NCI-H1092 treated with DMSO at 0.1 percent for 48 hours (cell line): ENCODE measurements at places on chromosomes 3 and 15.

GRCh38 chr3:61237858-61238257 lies 13.4 kb downstream of the FHIT start:
- no peak for DNase-seq

GRCh38 chr3:152204218-152204617 lies 64.5 kb upstream of the MBNL1 start:
- no peak for DNase-seq

DNA sequence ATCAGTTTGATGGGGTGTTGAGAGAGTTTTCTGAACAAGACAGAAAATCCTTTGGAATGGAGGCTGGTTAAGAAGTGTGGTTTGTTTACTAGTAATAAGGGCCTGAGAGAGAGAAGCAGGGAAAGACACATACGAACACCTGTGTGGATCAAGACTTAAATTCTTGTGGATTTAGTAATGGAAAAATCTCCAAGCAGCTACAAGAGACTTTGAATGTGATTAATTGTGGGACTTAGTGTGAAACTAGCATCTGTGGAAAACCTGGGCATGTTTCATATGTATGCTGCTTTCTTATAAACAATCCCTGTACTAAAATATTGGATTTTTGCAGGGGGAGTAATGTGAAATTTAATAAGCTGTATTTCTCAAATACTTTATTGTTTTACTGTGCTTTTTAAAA lies 399.1 kb downstream of the SI start:
- no peak for DNase-seq

GRCh38 chr3:155411500-155412223 lies 118.2 kb upstream of the STRIT1 start:
- no peak for DNase-seq

- no peak for DNase-seq
Observed at GRCh38 chr3:127624063-127624462, 4.9 kb upstream of the PODXL2 start.

DNA sequence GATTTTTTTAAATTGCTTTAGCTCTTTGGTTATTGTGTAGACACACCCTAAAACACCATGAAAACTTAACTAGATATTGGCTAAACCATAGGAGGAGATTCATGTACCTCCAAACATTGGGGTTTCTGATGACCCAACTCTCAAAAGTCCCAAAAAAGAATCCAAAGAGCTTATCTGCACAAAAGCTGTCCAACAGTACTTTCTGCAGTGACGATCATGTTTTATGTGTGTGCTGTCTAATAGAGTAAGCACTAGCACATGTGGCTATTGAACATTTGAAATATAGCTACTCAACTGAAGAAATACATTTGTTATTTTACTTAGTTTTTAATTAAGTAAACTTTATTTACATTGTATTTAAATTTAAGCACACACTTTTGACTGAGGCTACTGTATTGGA lies 818.2 kb upstream of the LMCD1 start:
- DNase-seq = no peak

- no peak for DNase-seq
Observed at GRCh38 chr3:191238321-191238817, 39.3 kb downstream of the OSTN start.

DNA sequence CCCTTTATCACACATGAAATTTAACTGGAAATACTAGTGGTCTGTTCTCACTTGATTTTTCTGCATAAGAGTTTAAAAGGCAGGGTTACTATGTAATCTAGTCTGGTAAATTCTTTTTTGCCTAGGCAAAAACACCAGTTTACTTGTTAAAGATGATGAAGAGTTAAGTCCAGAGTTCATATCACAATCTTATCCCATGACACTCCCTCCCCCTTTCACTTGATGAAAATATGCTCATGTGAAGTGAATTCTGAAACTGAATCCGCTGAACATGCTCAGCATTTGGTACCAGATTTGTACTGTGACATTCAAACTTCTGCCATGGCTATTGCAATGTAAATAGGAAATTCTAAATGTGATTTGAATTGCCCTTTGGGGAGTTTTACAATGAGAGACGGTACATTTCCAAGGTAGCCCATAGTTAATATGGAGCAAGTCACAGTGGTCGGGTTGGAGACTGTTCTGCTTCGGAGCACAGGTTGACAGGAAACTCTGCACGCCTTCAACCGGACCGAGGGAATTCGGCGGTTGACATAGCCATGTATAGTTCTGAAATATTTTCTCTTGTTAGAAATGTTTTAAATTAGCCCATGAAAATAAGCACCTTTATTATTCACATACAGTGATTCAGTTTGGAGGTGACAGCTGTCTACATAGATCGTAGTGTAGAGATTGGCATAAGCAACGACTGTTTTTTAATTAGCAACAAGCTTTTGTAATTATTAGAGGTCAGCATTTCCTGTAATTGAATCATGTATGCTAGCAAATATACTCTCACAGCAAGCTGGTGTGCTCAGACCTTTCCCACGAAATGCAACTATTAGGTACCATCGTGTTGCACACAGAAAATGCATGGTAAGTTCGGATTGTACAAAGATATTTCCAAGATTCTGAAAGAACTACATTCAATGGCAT lies 768.6 kb upstream of the GOLIM4 start:
- no peak for DNase-seq

- no peak for DNase-seq
Observed at GRCh38 chr15:40264321-40265153, 18.3 kb downstream of the ANKRD63 start.

GRCh38 chr15:50246631-50247030 lies 18.9 kb downstream of the HDC start:
- DNase-seq = no peak

GRCh38 chr15:101172501-101173071 lies 79.3 kb downstream of the CHSY1 start:
- DNase-seq = no peak

- DNase-seq = no peak
Observed at GRCh38 chr3:102979682-102980354, 545.0 kb downstream of the ZPLD1 start.

GRCh38 chr3:143348486-143349327 lies 229.1 kb downstream of the CHST2 start:
- no peak for DNase-seq

- DNase-seq = no peak
Observed at GRCh38 chr3:58210761-58211460, at the start of gene DNASE1L3. Gene DNASE1L3, minus strand, starts transcription at chr3:58210972. Its CDS starts 66 bp downstream, at chr3:58210906.

DNA sequence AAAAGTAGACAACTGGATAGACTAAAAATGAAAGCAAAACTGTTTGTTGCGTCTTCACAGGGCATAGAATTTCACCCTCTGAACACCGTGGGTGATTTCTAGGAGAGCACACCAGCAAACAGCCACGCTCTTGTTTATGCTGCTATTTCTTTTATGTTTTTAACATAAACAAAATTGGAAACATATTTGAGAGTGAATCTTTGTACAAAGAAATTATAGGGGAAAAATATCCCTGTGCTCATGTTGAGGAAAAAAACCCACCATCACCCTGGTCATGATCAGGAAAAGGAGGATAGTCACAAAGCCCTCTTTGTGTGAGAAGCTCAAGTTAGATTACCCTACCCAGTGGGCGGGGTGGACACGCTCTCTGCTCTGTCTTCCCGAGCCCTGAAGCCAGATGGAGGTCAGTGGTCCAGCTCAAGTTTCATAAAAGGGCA lies 313.3 kb downstream of the SATB1 start:
- peak; percentile 19 for DNase-seq

- no peak for DNase-seq
Observed at GRCh38 chr15:23753248-23753647, 66.1 kb upstream of the NDN start.

DNA sequence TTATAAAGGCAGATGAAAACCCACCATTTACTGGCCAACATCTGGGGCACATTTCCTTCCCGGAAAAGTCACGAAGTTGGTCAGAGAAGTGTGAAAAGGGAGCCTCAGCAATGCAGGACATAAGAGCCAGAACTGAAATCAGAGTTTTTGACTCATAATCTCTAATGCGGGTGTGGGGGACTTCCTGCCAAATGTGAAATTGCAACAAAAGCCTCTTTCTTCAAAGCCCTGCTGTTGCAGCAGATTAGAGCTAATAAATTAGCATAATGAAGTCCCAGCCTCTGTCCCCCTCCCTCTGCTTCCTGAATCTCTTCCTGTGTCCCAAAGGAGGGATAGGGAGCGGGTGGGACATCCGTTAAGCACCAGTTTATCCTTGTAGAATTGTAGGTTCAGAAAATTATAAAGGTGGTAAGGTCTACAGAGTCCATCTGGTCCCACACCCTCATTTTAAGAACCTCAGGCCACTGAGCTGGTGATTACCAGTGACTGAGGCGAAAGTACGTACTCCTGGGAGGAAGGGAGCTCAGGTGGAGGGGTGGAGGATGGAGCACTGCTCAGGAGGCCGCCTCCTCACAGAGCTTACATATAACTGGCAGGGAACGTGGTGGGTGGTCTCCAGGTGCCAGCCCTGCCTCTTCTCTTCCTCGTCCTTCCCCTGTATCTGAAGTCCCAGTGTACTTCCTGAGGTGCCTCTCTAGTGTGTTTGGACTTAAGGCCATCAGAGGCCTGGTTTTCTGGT lies 35.0 kb downstream of the ST6GAL1 start:
- no peak for DNase-seq

- DNase-seq = no peak
Observed at GRCh38 chr3:188287339-188287738, 133.4 kb downstream of the LPP start.

DNA sequence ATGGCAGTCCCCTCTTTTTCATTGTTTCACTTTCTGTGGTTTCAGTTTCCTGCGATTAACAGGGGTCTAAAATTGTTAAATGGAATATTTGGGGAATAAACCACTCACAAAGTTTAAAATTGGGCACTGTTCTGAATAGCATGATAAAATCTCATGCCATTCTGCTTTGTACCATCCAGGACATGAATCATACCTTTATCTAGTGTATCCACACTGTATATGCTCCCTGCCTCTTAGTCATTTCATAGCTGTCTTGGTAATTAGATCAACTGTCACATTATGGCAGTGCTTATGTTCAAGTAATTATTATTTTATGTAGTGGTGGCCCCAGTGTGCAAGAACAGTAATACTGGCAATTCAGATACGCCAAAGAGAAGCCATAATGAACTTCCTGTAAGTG lies 734.5 kb downstream of the ZPLD1 start:
- DNase-seq = no peak

DNA sequence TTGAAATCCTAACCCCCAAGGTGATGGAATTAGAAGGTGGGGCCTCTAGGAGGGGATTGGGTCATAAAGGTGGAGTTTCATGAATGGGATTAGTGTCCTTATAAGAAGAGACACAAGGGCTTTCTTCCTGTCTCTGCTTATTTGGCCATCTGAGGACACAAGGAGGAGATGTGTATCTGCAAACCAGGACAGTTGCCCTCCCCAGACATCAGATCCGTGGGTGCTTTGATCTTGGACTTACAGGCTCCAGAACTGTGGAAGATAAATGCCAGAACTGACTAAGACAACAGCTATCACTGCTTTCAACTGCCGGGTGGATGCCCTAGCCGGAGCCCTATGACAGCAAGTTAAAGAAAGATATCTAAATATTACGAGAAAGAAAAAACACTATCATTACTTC lies 94.4 kb downstream of the CHRNA7 start:
- DNase-seq = no peak

DNA sequence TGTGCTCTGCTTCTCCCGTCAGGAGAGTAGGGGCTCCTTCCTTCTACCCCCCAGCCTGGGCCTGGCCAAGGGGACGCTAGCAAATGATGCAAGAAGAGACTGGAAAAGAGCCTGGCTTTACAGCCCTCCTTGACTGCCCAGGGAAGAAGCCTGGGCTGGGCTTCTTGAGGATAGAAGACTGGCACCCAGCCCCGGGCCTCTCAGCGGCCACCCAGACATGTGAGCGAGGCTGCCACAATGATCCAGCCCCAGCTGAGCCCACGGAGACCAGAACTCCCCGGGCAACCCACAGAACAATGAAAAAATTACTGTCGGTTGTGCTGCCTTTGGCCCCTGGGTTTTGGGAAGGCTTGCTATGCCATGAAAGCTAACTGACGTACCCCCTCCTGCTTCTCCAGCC lies 100.6 kb upstream of the PRR20G start:
- no peak for DNase-seq

GRCh38 chr3:27533261-27533607 lies 49.0 kb upstream of the SLC4A7 start:
- DNase-seq = no peak

DNA sequence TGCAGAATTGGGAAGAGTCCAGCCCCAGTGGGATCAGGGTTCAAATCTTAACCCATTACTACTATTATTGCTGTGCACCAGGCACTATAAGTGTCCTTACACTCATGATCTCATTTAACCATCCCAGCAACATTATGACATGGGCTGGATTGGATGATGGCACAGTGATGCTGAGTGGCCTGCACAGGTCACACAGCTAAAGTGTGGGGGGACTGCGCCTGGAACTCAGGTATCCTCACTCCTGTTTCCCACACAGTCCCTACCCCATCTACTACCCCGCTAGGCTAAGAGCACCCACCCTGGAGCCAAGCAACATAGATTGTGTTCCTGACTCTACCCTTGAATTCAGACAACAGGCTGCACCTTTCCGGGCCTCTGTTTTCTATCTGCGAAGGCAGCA lies 16.0 kb downstream of the WNT5A start:
- DNase-seq = no peak

- DNase-seq = no peak
Observed at GRCh38 chr3:141629976-141630375, 108.1 kb upstream of the RNF7 start.

DNA sequence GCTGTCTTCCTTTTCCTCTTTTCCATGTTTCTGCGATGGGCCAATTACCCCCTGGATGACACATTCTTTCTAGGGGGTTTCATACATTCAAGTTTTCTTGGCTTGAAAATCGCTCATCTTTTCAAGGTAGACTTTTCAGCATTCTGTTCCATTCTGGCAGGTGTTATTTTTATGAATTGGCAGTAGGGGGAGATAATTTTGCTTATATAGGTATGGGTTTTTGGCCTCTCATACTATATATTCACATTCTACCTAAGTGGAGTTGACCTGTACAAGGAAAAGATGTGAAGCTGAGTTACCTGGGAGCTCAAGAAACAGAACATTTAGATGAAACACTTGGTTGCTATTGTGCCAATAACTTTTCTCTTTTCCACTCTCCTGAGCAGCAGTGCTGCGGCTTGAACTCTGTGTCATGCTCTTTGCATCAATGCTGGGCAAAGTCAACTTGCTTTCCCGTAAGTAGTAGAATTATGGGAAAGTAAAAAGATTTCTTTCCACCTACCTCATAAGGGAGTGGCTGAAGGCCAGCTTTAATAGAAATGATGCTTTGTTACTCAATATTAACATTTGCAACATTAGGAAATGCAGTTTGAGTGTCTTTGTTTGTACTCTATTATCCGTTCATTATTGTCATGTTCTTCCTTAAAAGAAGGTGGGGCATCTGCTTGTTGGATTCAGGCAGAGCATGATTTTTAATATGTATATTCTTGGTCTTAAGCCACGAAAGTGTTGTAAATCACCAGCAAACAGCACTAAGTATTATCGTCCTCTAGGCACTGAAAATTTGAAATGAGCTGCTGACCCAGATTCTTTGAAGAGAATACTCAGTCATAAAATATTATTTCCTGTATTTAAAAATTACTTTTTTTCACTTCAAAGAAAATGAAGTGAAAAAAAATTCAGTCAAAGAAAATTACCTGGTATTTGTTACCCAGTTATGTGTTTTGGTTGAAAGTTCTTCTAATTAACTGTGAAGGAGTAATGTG lies 27.7 kb upstream of the MFSD1 start:
- no peak for DNase-seq
